ENCODE measurements at places on chromosomes 11 and 22.

GRCh38 chr22:47928631-47929030 is 1166.2 kb downstream of the TBC1D22A start:
- no peak for DNase-seq

DNA sequence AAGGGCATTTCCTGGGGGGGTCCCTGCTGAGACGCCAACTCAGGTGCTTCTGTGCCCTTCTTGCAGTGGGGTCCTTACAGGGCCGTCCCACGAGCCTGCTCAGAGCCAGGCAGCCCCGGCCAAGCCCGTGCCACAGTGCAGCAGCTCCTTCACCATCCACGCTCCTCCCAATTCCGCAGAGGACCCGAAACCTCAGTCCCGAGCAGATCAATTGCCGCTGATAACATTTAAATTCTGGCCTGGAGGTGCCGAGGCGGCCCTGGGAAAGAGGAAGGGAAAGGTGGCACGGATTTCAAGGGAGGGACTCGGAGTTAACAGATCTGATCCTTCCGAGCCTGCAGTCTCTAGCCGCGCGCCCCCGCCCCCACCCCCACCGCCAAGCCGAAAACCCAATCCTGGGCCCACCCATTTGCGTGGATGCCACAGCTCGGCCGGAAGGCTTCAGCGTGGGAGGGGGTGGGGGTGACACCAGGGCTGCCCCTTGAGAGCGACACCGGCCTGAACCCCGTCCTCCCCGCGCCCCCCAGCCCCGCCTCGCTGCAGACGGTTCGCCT is 32.3 kb upstream of the JAM3 start:
- no peak for DNase-seq

GRCh38 chr11:68832476-68833181 is 9.1 kb downstream of the CPT1A start:
- DNase-seq = no peak

DNA sequence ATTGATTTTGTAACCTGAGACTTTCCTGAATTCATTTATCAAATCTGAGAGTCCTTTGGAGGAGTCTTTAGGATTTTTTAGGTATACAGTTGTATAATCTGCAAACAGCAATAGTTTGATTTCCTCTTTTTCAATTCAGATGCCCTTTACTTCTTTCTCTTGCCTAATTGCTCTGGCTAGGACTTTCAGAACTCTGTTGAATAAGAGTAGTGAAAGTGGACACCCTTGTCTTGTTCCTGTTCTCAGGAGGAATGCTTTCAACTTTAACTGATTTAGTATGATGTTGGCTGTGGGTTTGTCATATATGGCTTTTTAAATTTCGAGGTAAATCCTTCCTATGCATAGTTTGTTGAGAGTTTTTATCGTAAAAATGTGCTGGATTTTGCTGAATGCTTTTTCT is 227.4 kb downstream of the CSNK2A3 start:
- DNase-seq = no peak

All from stimulated activated CD4-positive, alpha-beta T cell treated with anti-CD3 and anti-CD28 coated beads, Interleukin-2, amount 100 ng/mL, for 4 hours (primary cell).